Right renal cortex interstitium (tissue), 3 donors: ENCODE measurements at places on chromosomes 4 and X. TPM values are rescaled to one million over a fixed set of nuclear protein-coding genes. Genes with fewer than 3 reads are reported as not detected.

The MPC1L gene
- not detected for polyA plus RNA-seq

The BST1 gene
- polyA plus RNA-seq: 14.4 TPM

The ARHGAP6 gene
- polyA plus RNA-seq: 13.9 TPM

The TCEAL3 gene
- 41.6 TPM for polyA plus RNA-seq

The GPC4 gene
- polyA plus RNA-seq: 22.5 TPM

The KLB gene
- 0.16 TPM for polyA plus RNA-seq

The SLC30A9 gene
- 124 TPM for polyA plus RNA-seq

The ACE2 gene
- 44.8 TPM for polyA plus RNA-seq

The TLR2 gene
- polyA plus RNA-seq: 6.5 TPM

DNA sequence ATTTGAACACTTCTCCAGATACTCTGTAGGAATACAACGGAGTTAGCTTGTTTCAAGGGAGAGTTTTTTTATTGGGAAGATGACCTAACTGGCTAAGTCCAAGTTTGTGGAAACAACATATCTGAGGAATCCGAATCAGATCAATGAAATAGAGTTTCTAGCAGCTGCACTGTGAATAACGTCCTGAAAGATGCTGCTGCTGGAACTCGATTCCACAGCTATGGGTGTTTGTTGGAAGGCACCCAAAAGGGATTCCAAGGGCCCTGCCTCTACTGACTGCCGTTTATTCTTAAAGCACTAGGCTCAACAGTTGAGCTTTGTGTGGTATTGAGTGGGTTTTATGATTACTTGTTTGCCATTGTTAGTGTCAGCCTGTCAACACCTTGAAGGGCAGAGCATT is 6.6 kb upstream of the GBA3 start:
- no peak for DNase-seq

DNA sequence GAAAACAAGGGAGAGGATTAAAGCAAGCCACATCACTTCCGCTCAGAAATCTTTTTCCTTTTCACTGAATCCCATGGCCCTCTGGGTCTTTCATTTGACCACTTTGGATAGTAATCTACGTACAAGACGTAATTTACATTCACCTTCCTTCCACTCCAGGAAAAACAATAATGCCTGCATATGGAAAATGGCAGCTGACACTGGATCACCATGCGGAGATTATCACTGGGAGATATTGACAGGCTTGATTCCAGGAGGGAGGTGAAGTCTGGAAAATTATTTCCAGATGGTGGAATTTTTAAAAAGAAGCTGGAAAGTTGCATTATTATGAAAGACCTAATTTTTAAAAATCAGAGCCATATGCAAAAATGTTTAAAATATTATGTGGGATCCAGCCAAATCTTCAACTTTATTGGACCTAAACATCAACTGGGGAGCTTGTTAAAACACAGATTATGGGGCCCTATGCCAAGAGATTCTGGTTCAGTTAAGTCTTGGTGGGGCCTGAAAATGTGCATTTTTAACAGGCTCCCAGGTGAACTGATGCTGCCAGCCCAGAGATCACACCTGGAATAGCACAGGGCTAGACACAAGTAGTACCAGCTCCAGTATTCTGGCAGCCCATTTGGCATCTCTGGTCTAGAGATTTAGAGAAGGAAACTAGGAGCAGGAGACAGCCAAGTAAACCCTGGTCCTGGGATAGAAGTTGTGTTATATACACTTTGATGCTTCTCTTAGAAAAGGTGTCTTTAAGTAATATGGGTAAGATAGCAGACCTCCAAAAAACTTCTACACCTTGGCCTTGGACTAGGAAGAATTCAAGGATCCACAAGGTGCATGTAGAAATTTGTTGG is 290.3 kb upstream of the LDB2 start:
- DNase-seq: no peak

DNA sequence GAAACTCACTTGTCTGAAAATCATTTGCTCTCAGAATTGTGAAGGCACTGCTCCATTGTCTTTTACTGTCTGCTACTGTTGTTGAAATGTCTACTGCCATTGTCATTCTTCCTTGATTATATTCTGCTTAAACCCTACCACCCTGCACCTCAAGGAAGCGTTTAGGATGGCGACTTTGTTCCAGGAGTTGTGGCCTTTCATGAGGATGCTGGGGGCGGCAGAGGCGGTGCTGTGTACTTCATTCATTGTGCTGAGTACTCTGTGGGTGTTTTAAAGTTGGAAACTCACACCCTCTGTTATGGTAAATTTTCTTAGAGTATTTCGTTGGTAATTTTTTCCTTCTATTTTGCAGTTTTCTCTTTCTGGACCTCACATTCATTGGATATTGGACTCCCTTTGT is 258.9 kb downstream of the TENM3 start:
- DNase-seq: no peak

GRCh38 chr4:125123570-125124109 is 191.1 kb upstream of the FAT4 start:
- no peak for DNase-seq

DNA sequence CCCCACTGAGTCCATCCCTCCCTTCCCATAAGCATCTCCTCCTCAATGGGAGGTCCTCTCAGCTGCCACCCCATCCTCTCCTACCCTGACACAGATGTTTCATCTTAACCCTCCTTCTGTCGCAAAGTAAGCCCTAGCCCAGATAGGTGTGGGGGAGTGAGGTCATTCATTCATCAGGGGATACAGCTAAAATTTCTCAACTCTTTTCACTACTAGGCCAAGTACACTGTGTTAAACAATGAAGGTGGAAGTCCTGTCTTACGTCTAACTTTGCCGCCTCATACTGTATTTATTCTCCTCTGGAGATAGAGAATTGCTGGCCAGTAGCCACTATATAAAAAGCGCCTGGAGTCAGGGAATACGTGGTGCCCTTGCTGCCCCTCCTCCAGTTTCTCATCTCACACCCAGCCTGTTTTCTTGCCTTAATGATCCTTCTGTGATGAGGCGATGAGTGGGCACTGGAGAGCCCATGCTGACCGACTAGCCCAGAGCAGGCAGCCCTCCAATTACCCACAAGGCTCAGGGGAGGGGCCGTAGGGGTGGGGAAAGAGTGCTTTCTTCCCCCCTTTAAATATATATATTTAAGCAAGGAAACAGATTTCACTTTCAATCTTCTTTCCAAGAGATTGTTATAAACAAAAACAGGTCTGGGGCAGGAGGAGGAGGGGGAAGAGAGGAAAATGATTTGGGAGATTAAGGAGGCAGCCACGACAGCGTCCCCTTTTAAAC is 149.5 kb downstream of the PJA1 start:
- no peak for DNase-seq

GRCh38 chr4:114383067-114383466 is 215.5 kb upstream of the UGT8 start:
- no peak for DNase-seq

GRCh38 chr4:18105030-18106011 is 83.8 kb upstream of the LCORL start:
- no peak for DNase-seq

DNA sequence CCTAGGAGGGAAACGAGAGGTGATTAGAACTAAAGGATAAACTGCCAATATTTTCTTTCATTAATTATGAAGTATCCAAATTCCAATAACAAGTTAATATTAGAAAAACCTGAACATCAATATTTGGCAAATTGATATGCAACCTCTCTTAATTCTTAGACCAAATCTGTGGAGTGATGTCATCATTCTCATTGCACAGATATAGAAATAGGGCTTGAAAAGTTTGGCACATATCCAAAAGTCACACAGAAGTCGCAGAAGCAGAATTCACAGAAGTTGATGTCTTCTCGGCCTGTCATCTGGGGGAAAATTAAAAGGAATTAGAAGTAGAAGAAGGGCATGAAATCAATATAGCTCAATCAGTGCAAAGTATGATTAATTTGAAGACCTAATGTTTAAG is 36.9 kb downstream of the ENPEP start:
- no peak for DNase-seq

GRCh38 chr4:160142579-160142978 is 1039.7 kb downstream of the RAPGEF2 start:
- no peak for DNase-seq

DNA sequence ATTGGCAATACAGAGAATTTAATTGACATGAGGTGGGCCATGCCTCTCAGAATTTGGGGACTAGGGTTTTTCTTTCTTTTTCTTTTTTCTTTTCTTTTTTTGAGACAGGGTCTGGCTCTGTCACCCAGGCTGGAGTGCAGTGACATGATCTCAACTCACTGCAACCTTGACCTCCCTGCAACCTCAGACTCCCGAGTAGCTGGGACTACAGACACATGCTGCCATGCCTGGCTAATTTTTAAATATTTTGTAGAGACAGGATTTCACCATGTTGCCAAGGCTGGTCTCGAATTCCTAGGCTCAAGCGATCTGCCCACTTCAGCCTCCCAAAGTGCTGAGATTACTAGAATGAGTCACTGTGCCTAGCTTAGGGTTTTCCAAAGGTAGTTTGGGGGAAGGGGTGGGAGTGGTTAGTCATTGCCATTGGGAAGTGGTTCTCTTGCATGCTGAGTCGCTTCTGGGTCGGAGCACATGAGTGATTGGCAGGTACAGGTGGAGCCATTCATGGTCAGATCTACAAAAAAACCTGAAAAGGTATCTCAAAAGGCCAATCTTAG is 54.5 kb downstream of the MID2 start:
- DNase-seq: no peak

GRCh38 chrX:129235903-129236302 is 287.4 kb downstream of the SMARCA1 start:
- no peak for DNase-seq

DNA sequence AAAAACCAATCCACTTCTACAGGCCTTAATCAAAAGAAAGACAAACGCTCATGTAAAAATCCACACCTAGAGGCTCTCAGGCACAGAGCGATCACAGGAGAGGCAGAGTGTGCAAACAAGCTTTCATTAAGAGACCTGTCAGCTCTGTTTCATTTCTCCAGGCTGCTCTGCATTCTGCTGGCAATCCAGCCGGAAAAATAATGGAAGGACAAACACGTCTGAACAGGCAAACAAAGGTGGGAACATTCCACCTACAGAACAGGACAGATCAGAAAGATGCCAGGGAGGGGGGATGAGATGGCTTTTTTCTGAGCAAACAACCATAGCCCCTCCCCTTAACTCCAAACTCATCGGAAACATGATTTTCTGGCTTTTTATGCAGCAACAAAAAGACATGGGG is 9.7 kb downstream of the SOD3 start:
- DNase-seq: no peak

GRCh38 chrX:11267425-11267824 is 25.8 kb upstream of the AMELX start:
- no peak for DNase-seq

GRCh38 chrX:107826238-107827029 is 768 bp downstream of the MID2 start:
- DNase-seq: no peak

GRCh38 chr4:15414551-15415091 is 13.2 kb upstream of the C1QTNF7 start:
- DNase-seq: no peak

DNA sequence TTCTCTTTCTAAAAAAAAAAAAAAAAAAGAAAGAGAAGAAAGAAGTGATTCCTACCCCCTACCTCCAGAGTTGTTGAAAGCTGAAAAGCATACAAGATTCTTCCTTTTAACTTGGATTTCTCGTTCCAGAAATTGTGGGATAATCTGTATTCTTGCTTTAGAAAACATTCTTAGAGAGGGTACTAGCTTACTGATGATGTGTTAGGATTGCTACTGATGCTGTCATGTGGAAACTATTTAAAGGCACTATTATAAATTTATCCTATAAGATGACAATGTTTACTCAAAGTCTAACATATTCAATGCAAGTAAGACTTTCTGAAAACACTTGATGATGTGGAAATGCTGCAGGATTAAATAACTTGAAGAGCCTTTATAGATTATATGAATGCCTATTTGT is 204.0 kb upstream of the PUDP start:
- no peak for DNase-seq

- no peak for DNase-seq
These were observed 118.1 kb downstream of the ATXN3L start for GRCh38 chrX:13201605-13202219.

GRCh38 chr4:108650212-108651013 is at the start of gene OSTC:
TSS of gene OSTC (plus strand) at chr4:108650599. CDS start at chr4:108650656, 57 bp downstream.
- peak; percentile 91 for DNase-seq

GRCh38 chr4:133316909-133317308 is 167.8 kb downstream of the PCDH10 start:
- no peak for DNase-seq
